ENCODE measurements at places on chromosomes 12 and 14.

- DNase-seq, result no peak
Measured at GRCh38 chr14:36504771-36505175, 15.3 kb downstream of the NKX2-1 start.

DNA sequence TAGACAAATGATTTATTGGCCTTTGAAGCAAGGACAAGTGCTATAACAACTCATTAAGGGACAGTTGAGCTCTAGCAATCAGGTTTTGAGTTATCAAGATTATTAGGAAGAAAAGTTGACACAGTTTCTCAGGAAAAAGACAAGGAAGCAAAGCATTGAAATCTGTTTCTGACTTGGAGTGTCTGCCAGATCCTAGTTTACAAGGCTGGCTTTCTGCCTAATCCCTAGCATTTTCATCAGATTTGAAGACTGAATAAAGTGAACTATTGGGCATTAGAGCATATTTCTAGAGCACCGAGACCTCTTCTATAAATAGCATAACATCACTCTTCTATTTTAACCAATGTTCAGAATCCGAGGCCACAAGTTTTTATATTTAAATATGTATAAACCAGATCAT lies 7.0 kb downstream of the SYT1 start:
- DNase-seq, result no peak

- DNase-seq, result no peak
Measured at GRCh38 chr12:89092297-89092696, 260.0 kb downstream of the DUSP6 start.

GRCh38 chr14:95389471-95390011 lies 69.8 kb upstream of the CLMN start:
- no peak for DNase-seq

- no peak for DNase-seq
Measured at GRCh38 chr14:106044949-106045596, 518.7 kb downstream of the TMEM121 start.

DNA sequence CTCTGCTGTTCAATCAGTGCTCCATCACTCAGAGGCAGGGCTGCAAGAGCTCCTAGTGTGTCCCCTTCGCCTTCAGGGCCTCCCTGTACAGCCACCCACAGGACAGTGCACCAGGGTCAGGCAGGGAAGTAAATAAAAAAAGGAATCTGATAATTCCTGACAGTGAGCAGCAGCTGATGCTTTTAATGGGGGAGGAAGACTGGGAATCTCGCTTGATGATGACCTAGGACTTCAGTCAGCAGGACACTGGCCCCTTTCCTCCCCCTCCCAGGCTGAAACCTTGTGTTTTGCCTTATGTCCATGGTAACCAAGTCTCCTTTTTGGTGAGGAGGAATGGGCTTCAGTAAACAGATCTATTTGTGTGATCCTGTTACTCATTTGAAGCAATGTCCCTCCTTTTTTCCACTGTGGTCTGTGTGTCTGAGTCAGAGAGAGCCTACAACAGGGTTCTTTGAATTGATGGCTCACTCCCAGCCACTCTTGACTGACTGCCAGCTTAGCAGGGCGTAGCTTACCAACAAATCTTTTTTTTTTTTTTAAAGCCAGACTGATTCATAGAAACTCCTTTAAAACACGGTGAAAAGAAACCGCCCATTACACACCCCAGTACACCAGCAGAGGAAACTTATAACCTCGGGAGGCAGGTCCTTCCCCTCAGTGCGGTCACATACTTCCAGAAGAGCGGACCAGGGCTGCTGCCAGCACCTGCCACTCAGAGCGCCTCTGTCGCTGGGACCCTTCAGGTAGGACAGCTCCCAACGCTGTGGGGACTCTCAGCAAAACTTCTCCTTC lies at the start of gene EMP1:
EMP1 (plus strand) TSS at position 597 of the 792 bp plus-strand sequence. CDS start 14,785 bp downstream, outside the sequence.
- peak; percentile 100 for DNase-seq

DNA sequence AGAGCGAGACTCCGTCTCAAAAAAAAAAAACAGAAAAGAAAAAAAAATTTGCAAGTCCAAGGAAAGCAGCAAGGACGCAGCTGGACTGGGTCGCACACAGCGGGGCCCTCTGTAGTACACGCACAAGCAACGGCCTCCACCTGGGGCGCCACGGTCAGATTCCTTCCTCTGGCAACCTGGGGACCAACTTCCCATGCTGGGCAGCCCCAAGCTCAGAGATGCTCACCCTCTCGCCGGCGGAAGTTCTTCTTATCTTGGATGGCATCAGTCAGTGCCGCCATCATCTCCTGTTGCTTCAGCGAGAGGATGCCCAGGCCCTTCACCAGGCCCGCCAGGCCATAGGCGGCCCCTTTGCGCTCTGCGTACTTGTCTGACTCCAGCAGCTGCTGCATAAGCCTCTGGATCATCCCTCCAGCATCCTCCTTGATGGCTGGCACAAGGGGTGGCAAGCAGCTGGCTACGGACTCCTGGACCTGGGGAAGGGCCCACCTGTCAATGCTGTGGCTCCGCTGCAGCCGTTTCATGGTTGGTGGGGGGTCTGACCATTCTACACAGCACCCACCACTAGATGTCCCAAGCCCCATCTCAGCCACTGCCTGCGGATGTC lies 34.5 kb upstream of the RAB35 start:
- DNase-seq, result no peak

GRCh38 chr12:107891967-107892366 lies 117.5 kb downstream of the ASCL4 start:
- no peak for DNase-seq

DNA sequence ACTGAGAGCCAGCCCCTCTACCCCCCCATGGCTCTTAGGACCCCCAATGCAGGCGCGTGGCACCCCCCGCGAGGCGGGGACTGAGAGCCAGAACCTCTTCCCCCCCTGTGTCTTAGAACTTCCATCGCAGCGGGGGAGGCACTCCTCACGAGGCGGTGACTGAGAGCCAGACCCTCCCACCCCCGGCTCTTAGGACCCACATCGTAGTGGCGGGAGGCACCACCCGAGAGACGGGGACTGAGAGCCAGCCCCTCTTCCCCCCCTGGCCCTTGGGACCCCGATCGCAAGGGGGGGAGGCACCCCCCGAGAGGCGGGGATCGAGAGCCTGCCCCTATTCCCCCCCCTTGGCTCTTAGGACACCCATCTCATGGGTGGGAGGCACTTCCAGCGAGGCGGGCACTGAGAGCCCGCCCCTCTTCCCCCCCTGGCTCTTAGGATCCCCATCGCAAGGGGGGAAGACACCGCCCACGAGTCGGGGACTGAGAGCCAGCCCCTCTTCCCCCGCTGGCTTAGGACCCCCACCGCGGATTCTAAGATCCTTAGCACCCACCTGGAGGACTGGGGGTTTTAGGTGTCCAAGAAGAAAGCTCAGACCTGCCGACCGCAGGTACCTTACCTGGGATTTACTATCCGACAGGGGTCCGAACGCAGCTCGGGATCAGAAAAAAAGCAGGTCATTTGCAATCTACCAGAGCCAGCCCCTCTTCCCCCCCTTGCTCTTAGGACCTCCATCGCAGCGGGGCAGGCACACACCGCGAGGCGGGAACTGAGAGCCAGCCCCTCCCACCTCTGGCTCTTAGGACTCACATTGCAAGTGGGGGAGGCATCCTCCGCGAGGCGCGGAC lies 44.9 kb downstream of the DDX11 start:
- no peak for DNase-seq

DNA sequence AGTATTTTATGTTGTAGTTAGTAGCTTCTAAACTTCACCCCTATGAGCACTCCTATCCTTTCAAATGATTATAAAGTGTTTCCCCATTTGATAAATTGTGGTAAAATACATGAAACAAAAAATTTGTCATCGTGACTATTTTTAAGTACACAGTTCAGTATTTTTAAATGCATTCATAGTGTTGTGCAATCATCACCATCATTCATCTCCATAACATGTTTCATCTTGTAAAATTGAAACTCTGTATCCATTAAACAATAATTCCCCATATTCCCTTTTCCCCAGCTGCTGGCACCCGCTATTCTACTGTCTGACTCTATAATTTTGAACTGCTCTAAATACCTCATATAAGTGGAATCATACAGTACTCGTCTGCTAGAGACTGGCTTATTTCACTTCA lies 52.5 kb downstream of the ATP23 start:
- DNase-seq, result no peak

DNA sequence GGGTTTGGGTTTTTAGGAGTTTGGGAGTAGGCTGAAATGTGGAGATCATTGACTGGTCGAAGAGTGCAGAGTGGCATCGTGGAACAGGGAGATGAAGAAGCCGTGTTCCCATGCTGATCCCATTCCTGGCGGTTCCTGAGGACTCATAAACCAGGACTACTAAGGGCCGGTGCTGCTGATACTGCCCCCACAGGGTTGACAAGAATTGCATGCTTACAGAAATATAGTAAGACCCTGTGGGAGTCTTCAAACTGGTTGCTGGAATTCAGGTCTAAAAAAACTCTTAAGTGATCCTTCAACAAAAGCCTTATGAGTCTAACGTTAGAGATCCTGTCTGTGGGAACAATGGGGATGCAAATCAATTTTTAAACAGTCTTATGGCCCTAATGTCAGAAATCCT lies 64.0 kb upstream of the ARHGAP5 start:
- no peak for DNase-seq

DNA sequence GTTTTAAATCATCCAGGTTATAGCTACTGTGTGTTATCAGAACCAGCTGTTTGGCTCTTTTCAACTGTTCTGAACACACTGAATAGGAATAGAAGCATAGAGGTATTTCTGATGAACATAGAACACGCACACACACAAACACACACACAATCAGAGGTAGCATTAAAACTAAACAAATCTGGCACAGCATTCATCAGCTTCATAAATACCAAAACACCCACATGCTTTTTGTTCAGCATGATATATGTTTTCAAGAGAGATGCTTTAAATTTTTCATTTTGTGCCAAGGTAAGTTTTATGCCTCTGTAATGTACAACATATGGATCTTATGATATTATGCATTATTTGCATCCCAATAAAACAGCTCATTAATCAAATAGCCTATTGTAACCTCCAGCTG lies 208.6 kb downstream of the GALC start:
- DNase-seq, result no peak

- DNase-seq, result peak; percentile 8
Measured at GRCh38 chr12:29071099-29071498, 78.0 kb upstream of the FAR2 start.

- DNase-seq, result no peak
Measured at GRCh38 chr12:12925388-12925787, 26.6 kb downstream of the GPRC5D start.

DNA sequence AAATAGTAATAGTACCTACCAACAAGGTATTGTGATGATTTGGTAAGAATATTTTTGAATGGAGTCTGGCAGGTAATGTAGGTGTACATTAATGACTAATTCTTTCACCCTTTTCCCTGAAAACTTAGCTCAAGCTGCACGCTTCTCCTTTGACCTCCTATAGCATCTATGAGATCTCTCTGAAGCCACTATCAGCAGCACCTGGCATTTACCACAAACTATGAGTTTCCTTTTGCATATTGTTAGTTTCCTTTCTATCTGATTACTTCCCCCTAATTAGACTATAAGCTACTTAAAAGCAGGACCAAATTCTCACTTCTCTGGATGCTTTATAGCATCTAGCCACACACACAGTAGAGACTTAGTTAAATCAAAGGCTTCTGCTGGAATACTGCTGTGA lies 48.1 kb downstream of the SLC8A3 start:
- no peak for DNase-seq
